T-helper 17 cell (primary cell): ENCODE measurements at places on chromosomes 1 and 21. TPM values are rescaled to one million over a fixed set of nuclear protein-coding genes. Genes with fewer than 3 reads are reported as not detected.

The NLRP3 gene
- total RNA-seq, result 9.2 TPM

DNA sequence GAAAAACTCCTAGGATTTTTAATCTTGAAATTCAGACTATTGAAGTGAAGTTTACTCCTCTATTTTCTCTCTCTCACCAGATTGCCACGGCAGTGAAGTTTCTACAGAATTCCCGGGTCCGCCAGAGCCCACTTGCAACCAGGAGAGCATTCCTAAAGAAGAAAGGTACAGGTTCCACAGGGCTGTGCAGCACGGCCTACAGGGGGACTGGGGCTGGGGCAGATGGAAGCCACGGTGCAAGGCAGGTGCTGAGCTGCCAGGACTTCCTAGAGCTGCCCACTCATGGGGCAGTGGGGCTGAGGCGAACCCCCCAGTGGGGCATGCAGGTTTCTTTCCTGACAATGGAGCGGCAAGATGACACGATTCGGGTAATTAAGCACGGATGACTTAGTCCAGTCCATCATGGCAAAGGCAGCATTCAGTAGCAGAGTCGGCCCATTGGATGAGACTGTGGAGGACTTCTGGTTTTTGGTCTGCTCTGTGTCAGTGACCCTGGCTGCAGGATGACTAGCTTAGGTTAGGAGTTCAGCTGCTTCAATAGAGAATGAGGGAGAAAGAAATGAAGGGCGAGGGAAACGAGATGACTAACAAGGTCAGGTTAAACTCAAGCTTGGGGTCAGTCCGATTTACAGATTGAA lies 61.5 kb downstream of the PEX14 start:
- no peak overlapping the region for H3K4me3 ChIP-seq
- H3K4me1 ChIP-seq, result peaks cover 26% of the 10 kb centered on the region
- DNase-seq, result no peak
- no peak overlapping the region for H3K27ac ChIP-seq

DNA sequence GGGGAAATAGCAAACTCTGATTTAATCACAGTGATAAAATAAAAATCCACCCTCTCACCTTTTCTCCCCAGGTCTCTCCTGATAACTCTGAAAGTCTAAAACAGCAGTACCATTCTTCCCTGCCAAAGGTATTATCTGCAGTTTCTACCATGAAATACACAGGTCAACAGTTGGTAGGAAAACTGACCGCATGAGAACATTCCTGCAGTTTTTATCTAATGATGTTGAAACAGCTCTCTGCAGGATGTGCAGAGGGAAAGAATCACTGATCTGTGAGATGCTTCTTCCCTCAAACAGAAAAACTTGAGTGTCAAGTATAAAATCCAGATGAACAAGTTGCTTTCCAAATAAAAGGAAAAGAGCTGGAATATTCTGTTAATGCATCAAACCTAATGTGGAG lies 39.1 kb downstream of the KCNJ6 start:
- H3K27ac ChIP-seq, result no peak overlapping the region
- H3K36me3 ChIP-seq, result no peaks in the 10 kb centered on the region
- DNase-seq, result no peak
- peaks cover 9% of the 10 kb centered on the region for H3K27me3 ChIP-seq
- no peak overlapping the region for H3K4me3 ChIP-seq
- no peaks in the 10 kb centered on the region for H3K4me1 ChIP-seq

The KCNQ4 gene
- 0.86 TPM for total RNA-seq

The SPATA17 gene
- not detected for total RNA-seq

DNA sequence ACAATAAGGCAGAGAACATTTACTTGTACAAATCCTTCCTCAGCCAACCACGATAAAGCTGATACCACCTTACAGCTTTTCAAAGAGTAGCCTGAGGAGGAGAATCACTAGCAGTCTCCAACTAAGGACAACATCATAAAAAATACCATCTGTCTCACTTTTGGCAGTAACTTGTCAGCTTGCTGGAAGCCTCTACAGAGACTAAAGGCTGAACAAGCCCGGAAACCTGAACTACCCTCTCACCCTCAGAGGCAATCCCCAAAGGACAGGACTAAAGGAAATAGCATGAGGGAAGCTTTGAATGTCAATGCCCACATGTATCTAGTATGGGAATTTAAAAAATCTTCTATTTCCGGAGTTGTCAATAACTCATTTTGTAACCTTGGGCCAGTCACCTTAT lies 10.6 kb downstream of the SRSF4 start:
- peaks cover 2% of the 10 kb centered on the region for H3K36me3 ChIP-seq
- peak overlapping the region; percentile 43 for H3K4me3 ChIP-seq
- H3K27ac ChIP-seq, result peak overlapping the region; percentile 74
- peaks cover 49% of the 10 kb centered on the region for H3K4me1 ChIP-seq
- H3K27me3 ChIP-seq, result no peaks in the 10 kb centered on the region

The GBP6 gene
- 0.23 TPM for total RNA-seq

The PPP1R12B gene
- 30.4 TPM for total RNA-seq

- H3K27ac ChIP-seq, result no peak overlapping the region
- peaks cover 40% of the 10 kb centered on the region for H3K4me1 ChIP-seq
- DNase-seq, result no peak
- H3K4me3 ChIP-seq, result no peak overlapping the region
These were observed 23.2 kb downstream of the NUAK2 start for GRCh38 chr1:205298191-205298994.

- peaks cover 8% of the 10 kb centered on the region for H3K4me1 ChIP-seq
- no peak overlapping the region for H3K27ac ChIP-seq
- peaks cover 5% of the 10 kb centered on the region for H3K36me3 ChIP-seq
- peaks cover 75% of the 10 kb centered on the region for H3K27me3 ChIP-seq
These were observed 38.9 kb upstream of the H6PD start for GRCh38 chr1:9195651-9196050.

DNA sequence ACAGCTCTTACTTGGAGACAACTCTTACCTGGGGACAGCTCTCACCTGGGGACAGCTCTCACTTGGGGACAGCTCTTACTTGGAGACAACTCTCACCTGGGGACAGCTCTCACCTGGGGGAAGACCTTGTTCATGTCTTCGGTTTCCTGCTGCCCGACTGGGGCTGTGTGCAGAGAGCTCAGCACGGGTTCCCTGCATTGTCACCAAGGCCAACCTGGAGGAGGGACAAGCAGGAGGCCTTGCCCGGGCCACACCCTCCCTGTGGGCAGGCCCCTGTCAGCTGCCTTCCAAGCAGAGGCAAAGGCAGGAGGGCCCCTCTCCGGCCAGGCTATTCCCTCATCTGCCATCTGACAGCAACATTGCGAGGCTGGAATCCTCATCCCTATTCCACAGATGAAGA lies at the start of gene LDLRAD1:
LDLRAD1 (minus strand) TSS at position 208 of the 400 bp plus-strand sequence; CDS start at position 134, 74 bp downstream.
- H3K27me3 ChIP-seq, result peaks cover 13% of the 10 kb centered on the region
- peak within 1 kb of the TSS; percentile 61 for H3K27ac ChIP-seq
- no peaks in the 10 kb centered on the region for H3K4me1 ChIP-seq
- no peak for DNase-seq
- no peaks in the 10 kb centered on the region for H3K36me3 ChIP-seq

DNA sequence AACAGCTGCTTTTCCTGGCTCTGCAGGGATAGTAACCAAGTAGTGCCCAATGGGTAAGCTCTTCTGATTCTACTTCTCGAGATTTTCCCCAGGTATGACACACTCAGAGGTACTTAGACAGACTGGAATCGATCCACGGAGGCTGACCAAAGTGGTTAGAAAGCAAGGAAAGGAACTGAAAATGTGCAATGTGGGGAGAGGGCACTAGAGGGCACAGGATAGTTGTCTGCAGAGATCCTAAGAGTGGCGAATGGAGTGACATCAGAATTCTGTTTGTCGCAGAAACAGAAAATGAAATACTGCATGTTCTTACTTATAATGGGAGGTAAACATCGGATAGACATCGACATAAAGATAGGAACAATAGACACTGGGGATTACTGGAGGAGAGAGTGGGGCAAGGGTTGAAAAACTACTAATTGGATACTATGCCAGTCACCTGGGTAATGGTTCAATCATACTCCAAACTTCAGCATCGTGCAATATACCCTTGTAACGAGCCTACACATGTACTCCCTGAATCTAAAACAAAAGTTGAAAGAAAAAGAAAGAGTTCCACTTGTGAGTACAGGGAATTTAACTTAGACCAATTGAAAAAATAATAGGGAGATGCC lies 23.3 kb downstream of the CYP2J2 start:
- H3K36me3 ChIP-seq, result peaks cover 3% of the 10 kb centered on the region
- DNase-seq, result no peak
- no peak overlapping the region for H3K27ac ChIP-seq

- no peak overlapping the region for H3K4me3 ChIP-seq
- H3K36me3 ChIP-seq, result peaks cover 2% of the 10 kb centered on the region
- H3K27me3 ChIP-seq, result no peaks in the 10 kb centered on the region
- no peak overlapping the region for H3K27ac ChIP-seq
- peaks cover 5% of the 10 kb centered on the region for H3K4me1 ChIP-seq
These were observed 134.9 kb downstream of the FASLG start for GRCh38 chr1:172793823-172794222.

The FLG2 gene
- total RNA-seq, result not detected

DNA sequence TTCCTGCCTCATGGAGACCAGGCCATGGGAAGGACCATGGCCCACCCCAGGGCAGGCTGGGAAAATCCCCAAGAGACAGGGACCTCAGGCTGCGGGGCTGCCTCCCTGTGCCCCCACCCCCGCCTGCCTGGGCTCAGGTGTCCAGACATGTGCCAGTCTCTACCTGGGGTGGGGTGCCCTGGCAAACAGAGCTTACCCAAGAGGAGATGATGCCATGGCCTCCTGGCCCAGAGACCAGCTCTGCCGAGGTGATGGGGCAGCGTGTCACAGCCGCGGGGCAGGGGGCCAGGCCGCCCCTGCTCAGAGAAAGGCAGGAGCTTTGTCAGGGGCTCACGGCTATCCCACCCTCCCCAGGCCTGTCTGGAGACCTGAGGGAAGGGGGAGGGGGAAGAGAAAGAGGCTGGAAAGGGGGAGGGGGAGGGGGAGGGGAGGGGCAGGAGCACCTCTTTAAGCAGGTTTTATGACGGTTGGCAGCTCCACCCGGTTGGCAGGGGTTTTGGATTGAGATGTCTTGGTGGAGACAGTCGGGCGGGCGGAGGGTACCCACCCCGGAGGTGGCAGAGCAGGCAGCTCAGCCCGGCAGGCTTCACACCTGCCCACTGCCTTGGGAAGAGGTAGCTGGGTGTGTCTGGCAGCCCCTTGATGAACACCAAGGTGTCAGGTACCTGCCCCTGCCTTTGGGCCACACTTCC lies 101.5 kb upstream of the IFFO2 start:
- H3K27ac ChIP-seq, result no peak overlapping the region
- peaks cover 4% of the 10 kb centered on the region for H3K36me3 ChIP-seq
- no peak overlapping the region for H3K4me3 ChIP-seq
- peaks cover 42% of the 10 kb centered on the region for H3K27me3 ChIP-seq
- peaks cover 11% of the 10 kb centered on the region for H3K4me1 ChIP-seq
- DNase-seq, result no peak

The CD101 gene
- total RNA-seq, result 5.7 TPM

GRCh38 chr1:6601049-6601922 lies 1.4 kb downstream of the KLHL21 start:
- H3K4me1 ChIP-seq, result peaks cover 18% of the 10 kb centered on the region
- peak overlapping the region; percentile 95 for H3K27ac ChIP-seq
- H3K4me3 ChIP-seq, result peak overlapping the region; percentile 98
- peak; percentile 40 for DNase-seq
- no peaks in the 10 kb centered on the region for H3K27me3 ChIP-seq

The AVPR1B gene
- not detected for total RNA-seq

DNA sequence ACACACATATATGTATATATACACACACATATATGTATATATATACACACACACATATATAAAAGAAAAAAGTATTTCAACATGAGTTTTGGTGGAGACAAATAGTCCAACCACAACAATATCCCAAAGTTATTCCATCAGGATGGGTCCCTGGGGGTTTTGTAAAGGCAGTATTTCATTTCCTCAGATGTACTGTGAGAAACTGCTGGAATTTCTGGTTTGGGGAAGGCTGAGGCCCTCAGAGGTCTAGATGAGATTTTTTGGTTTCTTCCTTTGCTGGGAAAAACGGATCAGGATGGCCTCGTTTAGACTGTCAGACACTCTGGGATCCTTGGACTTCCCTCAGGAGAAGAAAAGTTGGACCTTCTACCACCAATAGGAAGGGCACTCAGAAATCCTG lies 36.5 kb upstream of the TENT5B start:
- H3K4me1 ChIP-seq, result peaks cover 13% of the 10 kb centered on the region
- H3K36me3 ChIP-seq, result no peaks in the 10 kb centered on the region
- DNase-seq, result no peak
- no peaks in the 10 kb centered on the region for H3K27me3 ChIP-seq
- no peak overlapping the region for H3K4me3 ChIP-seq
- H3K27ac ChIP-seq, result no peak overlapping the region

The EPHA10 gene
- 0.34 TPM for total RNA-seq

DNA sequence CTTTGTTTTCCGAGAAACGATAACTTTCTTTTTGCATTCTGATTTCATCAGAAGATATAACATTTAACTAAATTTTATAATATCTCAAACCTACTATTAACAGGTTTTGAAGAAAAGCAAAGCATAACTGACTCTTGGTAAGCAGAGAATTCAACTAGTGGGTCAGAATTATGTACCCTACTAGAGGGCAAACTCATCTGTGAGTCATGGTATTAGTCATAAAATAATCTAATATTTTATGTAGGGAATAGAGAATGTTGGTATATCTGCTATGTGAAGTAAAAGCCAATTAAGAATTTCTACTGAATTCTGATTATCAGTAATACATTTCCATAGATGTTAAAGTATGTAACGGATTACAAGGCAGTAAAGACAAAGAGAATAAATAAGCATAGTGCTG lies 56.8 kb downstream of the USP1 start:
- peaks cover 2% of the 10 kb centered on the region for H3K4me1 ChIP-seq
- no peak for DNase-seq
- H3K27me3 ChIP-seq, result no peaks in the 10 kb centered on the region
- no peak overlapping the region for H3K4me3 ChIP-seq
- H3K27ac ChIP-seq, result no peak overlapping the region

The TMEM234 gene
- 18.8 TPM for total RNA-seq

- no peaks in the 10 kb centered on the region for H3K36me3 ChIP-seq
- DNase-seq, result no peak
- H3K27ac ChIP-seq, result peak overlapping the region; percentile 24
- H3K4me1 ChIP-seq, result peaks cover 5% of the 10 kb centered on the region
- no peak overlapping the region for H3K4me3 ChIP-seq
These were observed 6.3 kb upstream of the TMEM39B start for GRCh38 chr1:32066489-32066873.

DNA sequence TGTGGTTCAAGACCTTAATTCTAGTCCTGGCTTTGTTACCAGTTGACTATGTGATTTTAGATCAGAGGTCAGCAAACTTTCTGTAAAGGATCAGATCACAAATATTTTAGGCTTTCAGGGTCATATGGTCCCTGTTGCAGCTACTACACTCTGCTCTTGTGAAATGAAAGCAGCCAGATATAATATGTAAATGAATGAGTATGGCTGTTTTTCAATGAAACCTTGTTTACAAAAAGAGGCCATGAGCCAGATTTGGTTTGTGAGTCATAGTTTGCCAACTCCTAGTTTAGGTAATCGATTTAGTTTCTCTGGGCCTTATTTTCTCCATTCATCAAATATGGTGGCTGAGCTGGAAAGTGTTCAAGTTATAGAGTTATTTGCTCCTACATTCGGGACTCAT lies 346.7 kb downstream of the NUF2 start:
- no peak overlapping the region for H3K27ac ChIP-seq
- H3K4me1 ChIP-seq, result no peaks in the 10 kb centered on the region
- H3K27me3 ChIP-seq, result no peaks in the 10 kb centered on the region
- DNase-seq, result no peak

GRCh38 chr1:112700290-112701226 lies 6.4 kb downstream of the RHOC start:
- peaks cover 29% of the 10 kb centered on the region for H3K4me1 ChIP-seq
- H3K36me3 ChIP-seq, result peaks cover 6% of the 10 kb centered on the region
- peak overlapping the region; percentile 78 for H3K27ac ChIP-seq
- no peak for DNase-seq
- no peak overlapping the region for H3K4me3 ChIP-seq

The VPS13D gene
- 67.6 TPM for total RNA-seq

The TRIM67 gene
- total RNA-seq, result not detected
